Sigmoid colon (tissue), 7 donors: ENCODE measurements at places on chromosomes 2 and 18. TPM values are rescaled to one million over a fixed set of nuclear protein-coding genes. Genes with fewer than 3 reads are reported as not detected.

- DNase-seq, result no peak
Observed at GRCh38 chr2:110896226-110896625, 163.9 kb downstream of the ACOXL start.

DNA sequence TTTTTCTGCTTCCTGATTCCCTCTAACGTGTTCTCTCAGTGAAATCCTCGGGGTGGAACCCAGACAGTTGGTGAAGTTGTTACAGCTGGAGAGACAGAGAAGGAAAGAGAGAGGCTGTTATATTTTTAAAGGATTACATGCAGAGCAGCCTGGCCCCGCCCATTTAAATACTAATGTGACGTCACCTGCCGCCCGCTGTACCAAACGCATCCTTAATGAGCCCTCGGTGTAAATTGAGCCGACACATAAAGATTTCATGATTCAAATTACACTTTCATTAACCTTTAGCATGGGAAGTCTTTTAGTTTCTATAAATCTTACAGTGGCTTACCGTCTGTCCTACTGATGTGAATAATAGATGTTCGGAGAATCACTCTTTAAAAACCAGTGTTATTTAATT lies 164.0 kb upstream of the SIX3 start:
- DNase-seq, result no peak

PKDCC gene
- total RNA-seq, result 106 TPM

- no peak for DNase-seq
Observed at GRCh38 chr2:60095202-60095815, 458.1 kb downstream of the BCL11A start.

DNA sequence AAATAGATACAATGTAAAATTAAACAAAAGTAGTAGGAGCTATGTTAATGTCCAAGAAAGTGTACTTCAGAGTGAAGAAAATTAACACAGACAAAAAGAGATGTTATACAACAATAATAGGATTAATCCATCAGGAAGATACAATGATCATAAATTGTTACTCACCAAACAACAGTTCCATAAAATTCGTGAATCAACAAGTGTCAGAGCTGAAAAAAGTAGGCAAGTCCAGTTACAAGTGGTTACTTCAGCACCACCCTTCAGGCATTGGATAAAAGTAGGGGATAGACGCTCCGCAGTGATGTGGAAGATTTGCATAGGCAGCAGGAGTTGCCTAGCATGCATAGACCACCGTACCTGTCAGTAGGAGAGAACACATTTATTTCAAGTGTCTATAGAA lies 77.8 kb downstream of the ATP9B start:
- DNase-seq, result no peak

DNA sequence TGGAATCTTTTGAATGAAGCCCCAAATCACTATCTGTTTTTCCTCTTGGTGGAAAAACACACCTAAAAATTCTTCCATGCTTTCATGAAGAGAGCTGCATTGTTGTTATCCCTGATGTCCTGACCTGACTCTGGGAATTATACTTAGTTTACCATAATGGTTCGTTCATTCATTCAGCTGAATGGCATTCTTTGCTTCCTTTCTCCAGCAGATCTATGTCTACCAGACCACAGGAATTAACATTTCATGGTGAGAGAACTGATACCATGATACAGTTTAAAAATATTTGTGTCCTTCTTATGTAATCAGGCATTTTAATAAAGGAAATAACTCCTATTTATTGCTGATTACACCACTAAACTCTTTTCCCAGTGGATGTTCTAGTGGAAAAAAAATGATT lies 11.1 kb upstream of the SLC4A10 start:
- no peak for DNase-seq

DNA sequence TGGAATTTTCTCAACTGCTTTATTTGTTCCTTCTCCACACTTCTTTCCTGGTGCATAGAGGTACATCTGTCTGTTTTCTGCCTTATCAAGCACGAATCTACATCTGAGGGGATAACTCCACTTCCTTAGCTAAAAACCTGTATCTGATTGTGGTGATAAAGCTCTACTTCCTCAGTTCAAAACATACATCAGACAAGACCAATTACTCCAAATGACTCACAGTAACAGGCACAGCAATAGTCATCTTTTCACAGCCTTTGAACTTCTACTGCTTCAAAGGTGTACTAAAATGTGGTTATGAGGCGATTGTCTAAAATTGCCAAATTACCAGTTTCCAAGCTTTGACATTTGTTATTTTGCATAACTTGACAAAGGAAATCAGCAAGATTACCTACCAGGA lies 803.6 kb upstream of the ZEB2 start:
- no peak for DNase-seq
